Effector memory CD8-positive, alpha-beta T cell (primary cell): ENCODE measurements at places on chromosomes 5 and 9.

- H3K36me3 ChIP-seq: peaks cover 3% of the 10 kb centered on the region
- peak overlapping the region; percentile 83 for H3K27ac ChIP-seq
- DNase-seq: no peak
- H3K27me3 ChIP-seq: no peaks in the 10 kb centered on the region
- H3K4me3 ChIP-seq: peak overlapping the region; percentile 10
Measured at GRCh38 chr5:14415698-14416074, 165.9 kb upstream of the OTULINL start.

GRCh38 chr5:128426090-128426534 lies 111.9 kb downstream of the FBN2 start:
- no peak for DNase-seq
- H3K4me3 ChIP-seq: no peak overlapping the region
- H3K4me1 ChIP-seq: no peaks in the 10 kb centered on the region
- H3K27me3 ChIP-seq: no peaks in the 10 kb centered on the region

DNA sequence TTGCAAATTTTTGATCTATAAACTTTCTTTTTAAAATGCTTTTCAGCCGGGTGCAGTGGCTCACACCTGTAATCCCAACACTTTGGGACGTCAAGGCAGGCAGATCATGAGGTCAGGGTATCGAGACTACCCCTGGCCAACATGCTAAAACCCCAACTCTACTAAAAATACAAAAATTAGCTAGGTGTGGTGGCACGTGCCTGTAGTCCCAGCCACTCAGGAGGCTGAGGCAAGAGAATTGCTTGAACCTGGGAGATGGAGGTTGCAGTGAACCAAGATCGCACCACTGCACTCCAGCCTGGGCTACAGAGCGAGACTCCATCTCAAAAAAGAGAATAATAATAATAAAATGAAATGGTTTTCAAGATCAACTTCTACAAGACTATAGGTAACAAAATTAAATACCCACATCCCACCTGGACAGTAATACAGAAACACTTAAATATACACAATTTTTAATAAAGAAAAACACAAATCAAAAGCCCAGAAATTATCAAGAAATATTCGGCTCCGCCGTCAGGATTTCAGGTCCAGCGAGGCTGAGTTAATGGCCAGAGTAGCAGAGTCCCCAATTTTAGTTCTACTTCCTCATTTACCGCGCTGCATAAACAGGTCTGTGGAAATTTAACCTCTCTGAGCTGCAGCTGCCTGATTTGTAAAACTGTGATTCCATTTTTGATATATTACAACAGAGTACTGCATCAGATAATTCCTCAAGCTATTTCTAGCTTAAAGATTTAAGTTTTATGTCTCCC lies 4.0 kb downstream of the TUT7 start:
- DNase-seq: no peak
- H3K36me3 ChIP-seq: peaks cover 61% of the 10 kb centered on the region
- no peak overlapping the region for H3K27ac ChIP-seq
- H3K4me3 ChIP-seq: peak overlapping the region; percentile 99
- peaks cover 62% of the 10 kb centered on the region for H3K4me1 ChIP-seq
- H3K27me3 ChIP-seq: no peaks in the 10 kb centered on the region

GRCh38 chr9:72371151-72371550 lies 6.1 kb upstream of the ZFAND5 start:
- no peak overlapping the region for H3K4me3 ChIP-seq
- H3K4me1 ChIP-seq: no peaks in the 10 kb centered on the region

GRCh38 chr5:103283120-103283519 lies 24.6 kb downstream of the MACIR start:
- no peak for DNase-seq
- no peak overlapping the region for H3K27ac ChIP-seq
- no peaks in the 10 kb centered on the region for H3K27me3 ChIP-seq
